Heart right ventricle (tissue), 16 donors: ENCODE measurements at places on chromosomes 16 and 17.

DNA sequence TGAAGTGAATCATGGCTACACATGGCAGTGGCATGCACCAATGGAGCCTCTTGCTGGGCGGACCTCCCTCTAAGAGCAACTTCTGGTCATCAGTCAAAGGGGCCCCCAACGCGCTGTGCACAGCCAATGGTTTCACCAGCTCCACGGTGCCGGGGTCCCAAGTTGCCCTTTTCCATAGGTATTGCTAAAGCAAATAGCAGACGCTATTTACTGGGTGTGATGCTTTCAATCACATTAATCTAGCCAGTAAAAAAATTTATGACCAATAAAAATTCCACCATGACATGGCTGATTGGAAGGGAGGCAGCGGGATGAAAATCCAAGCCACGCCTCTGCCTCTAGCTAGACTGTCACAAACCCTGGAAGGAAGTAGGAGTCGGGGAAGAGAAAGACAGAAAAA is 680.3 kb upstream of the SOX9 start:
- DNase-seq, result no peak

DNA sequence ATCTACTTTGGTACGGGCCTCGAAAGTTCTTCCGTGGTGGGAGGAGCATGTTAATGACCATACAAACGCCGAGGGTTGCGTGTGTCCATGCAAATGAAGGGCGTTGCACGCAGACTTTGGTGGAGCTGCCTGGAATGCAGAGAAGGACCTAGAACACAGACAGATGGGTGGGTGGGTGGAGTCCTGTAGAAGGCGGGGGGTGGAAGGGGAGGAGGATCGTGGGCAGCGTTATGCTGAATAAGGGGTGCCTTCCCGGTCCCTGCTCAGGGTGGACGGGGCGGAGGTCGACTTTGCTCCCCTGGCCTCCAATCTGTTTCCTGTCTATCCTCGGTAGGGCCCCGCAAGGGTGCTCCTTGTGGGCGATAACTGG is 795 bp upstream of the PAQR4 start:
- no peak for DNase-seq

GRCh38 chr17:38852771-38853291 is 690 bp downstream of the RPL23 start:
- no peak for DNase-seq

- no peak for DNase-seq
Measured at GRCh38 chr17:63680700-63681099, 19.2 kb downstream of the LIMD2 start.

DNA sequence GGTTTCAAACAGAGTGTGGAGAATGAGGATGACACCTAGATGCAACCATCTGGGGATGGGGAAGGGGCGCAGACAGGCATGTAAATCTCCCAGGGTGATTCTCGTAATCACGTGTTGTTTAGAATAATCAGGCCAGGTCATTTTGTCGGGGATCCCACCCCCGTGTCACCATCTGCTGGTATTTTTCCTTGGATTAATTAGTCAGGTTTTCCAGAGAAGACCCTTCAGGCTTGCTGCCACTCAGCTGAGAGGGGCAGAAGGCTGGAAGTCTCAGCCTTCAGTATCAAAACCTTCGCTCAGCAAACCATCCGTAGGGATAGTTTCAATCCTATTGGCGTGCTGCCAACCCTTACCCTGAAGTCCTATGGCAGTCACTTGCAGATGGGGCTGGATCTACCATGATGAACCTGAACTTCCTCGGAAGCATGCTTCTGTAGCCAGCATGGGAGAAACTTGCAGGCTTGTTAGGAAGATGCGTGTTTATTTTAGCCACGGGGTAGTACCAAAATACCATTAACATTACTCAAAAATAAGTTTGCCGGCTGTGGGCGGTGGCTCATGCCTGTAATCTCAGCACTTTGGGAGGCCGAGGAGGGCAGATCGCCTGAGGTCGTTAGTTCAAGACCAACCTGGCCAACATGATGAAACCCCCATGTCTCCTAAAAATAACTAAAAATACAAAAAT is 7.5 kb upstream of the ADCY9 start:
- no peak for DNase-seq

GRCh38 chr16:79628501-79628975 is 28.0 kb upstream of the MAF start:
- no peak for DNase-seq

DNA sequence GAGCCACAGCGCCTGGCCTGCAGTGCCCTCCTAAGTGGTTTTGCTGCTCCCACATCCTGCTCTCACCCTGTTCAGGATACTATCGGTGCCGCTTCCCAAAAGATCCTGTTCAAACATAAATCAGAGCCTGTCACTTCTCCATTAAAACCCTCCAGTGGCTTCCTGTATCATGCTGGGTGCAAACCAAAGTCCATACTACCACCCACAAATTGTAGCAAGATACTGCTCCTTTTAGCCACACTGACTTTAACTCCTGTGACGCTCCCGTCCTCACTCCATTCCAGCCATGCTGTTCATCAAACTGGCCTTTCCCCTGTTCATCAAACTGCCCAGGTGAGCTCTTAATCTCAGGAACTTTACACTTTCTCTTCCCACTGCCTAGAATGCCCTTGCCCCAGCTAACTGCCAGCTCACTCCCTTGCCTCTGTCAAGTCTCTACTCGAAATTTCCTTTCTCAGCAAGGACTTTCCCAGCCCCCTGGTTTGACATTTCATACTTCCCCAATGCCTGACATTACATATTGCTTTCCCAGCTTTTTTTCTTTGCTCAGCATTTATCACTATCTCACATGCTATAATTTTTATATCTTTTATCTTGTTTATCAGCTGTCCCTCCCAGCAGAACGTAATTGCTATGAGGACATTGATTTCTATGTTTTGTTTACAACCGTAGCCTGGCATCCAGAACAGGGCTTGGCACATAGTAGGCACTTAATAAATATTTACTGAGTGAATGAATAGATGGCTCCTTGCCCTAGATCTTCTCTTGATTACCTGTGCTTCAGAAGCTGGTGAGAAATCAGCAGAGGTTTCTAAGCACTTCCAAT is 44.3 kb upstream of the SMURF2 start:
- no peak for DNase-seq
